ENCODE measurements at places on chromosomes 1 and 21. TPM values are rescaled to one million over a fixed set of nuclear protein-coding genes. Genes with fewer than 3 reads are reported as not detected.

DNA sequence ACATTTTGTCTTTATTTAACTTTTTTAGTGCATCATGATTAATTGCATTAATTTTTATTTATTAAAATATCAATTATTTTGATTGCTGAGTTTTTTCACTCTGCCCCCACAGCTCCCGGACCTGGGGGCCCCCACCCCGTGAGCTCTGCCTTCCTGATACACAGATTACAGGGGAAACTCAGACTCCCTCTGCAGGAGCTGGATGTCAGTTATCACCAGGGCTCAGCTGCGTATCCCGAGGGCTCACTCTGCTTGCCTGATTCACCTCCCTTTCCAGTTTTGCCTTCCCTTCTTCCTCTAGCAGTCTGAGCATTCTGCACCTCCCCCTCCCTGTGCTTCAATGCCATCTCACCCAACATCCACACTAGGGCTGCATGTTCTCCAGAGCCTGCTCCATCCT lies 98.2 kb downstream of the ATP1A1 start:
- DNase-seq = no peak

GRCh38 chr1:9890224-9890731 lies 19.8 kb downstream of the CTNNBIP1 start:
- DNase-seq = no peak

- no peak for DNase-seq
Observed at GRCh38 chr1:217472915-217473314, 158.0 kb downstream of the GPATCH2 start.

DNA sequence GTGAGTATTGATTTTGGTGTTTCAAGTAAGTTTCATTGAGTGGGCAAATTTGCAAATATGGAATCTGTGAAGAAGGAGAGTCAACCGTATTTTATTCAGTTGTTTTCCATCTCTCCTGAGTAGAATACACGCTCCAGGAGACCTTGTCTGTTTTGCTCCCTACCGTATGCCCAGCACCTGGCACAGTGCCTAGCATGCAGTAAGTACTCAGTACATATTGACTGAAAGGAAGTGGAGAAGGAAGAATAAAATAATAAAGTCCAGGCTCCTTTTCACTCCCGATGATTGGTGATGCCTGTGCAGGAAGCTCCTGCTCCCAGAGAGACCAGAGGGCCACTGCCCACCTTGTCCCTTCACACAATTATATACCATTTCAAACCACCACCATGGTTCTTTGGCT lies 59.4 kb upstream of the NEK2 start:
- no peak for DNase-seq

GRCh38 chr1:209673631-209674417 lies 1.4 kb upstream of the G0S2 start:
- DNase-seq = no peak

GRCh38 chr1:26574719-26575251 lies 45.2 kb downstream of the RPS6KA1 start:
- DNase-seq = no peak

DNA sequence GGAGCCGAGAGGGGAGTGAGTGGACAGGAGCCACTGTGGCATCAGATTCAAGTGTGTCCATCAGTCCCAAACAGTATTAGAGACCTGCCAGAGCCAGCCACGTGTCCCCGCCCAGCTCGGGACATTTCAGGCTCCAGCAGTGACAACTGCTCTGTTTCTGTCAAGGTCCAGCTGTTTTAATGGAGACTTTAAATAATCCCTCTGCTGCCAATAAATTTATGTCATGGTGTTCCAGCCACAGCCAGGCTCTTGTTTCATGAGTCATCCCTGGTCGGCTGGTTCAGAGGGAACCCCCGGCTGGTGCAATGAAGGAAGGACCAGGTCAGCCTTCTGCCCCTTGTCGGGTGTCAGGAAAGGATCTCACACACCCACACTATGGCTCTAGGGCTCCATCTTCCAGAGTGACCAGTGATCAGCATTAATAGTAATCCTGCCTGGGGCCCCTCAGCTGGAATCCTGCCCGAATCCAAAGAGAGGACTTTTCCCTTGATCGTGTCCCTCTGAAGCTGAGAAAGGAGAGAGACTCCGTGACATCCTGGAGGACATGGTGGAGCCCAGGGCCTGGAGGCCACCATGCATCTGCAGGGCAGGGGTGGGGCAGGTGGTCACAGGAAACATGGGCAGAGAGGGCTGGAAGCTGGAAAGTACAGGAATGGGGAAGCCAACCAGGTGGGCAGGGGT lies 197.3 kb downstream of the MATN1 start:
- peak; percentile 49 for DNase-seq

GRCh38 chr1:194225821-194226220 lies 1039.4 kb upstream of the B3GALT2 start:
- no peak for DNase-seq

DNA sequence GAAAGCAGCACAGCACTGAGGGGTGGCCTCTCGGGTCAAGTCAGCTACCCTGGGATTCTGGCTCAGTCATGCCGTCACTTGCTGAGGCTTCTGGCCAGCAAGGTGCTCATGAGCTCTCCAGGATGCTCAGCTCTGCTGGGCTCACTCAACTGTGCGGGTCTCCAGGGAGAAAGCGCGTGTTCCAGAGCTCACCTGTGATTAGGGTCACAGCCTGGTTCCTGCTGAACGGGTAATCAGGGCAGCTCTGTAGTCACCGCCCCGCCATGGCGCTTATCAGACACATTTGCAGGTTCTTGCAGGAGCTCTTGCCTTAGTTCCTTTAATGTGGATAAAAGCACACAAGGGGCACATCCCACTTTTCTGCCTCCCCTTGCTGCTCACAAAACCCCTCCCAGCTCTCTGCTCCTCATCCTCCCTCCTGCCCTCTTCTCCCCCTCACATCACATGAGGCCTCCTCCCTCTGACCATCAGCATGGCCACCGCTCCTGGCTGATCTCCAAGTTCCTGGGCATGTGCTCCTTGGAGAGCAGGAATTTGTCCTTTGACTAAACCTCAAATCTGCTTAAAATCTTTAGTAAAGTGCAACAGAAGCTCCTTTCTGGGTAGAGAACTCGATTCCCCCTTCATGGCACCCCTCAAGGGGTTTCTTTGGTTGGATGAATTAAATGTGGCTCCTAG lies 2.0 kb downstream of the PCP4 start:
- no peak for DNase-seq

- DNase-seq = no peak
Observed at GRCh38 chr1:36506276-36506920, 23.7 kb upstream of the CSF3R start.

DNA sequence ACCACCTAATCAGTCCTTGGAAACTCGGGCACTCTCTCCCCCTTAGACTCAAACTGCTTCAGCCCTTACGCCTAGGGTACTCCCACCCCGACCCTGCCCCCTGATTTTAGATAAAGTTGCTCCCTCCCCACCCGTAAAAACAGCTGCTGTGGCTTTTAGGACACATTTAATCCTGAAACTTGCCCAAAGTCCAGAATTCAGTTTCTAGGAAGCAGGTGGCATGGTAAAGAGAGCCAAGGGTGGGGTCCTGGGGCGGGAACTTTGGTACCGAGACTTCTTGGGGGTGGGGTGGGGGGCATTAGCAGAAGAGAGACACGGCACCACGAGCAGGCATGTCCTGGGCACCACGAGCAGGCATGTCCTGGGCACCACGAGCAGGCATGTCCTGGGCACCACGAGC lies 52.4 kb downstream of the CASZ1 start:
- no peak for DNase-seq

- no peak for DNase-seq
Observed at GRCh38 chr21:25506887-25507286, 100.4 kb downstream of the MRPL39 start.

- no peak for DNase-seq
Observed at GRCh38 chr1:9481048-9481447, 58.2 kb upstream of the SLC25A33 start.

- DNase-seq = peak; percentile 64
Observed at GRCh38 chr1:22452481-22452957, 868 bp downstream of the ZBTB40 start.

- DNase-seq = no peak
Observed at GRCh38 chr1:185676969-185677368, 57.2 kb upstream of the HMCN1 start.

GRCh38 chr1:180230791-180231505 lies 884 bp downstream of the LHX4 start:
- DNase-seq = no peak

- DNase-seq = no peak
Observed at GRCh38 chr21:39220150-39220549, 36.9 kb upstream of the PSMG1 start.

DNA sequence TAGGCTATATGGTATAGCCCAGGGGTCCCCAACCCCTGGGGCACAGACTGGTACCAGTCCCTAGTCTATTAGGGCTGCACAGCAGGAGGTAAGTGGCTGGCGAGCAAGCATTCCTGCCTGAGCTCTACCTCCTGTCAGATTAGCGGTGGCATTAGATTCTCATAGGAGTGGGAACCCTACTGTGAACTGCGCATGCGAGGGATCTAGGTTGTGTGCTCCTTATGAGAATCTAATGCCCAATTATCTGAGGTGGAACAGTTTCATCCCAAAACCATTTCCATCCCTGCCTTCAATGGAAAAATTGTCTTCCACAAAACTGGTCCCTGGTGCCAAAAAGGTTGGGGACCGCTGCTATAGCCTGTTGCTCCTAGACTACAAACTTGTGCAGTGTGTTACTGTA lies 22.8 kb upstream of the ZBTB8A start:
- DNase-seq = no peak

- DNase-seq = no peak
Observed at GRCh38 chr1:2457444-2457843, 18.6 kb upstream of the PLCH2 start.

GRCh38 chr1:27481994-27482620 lies 7.9 kb downstream of the WASF2 start:
- no peak for DNase-seq

GRCh38 chr21:40672602-40673001 lies 174.4 kb downstream of the DSCAM start:
- DNase-seq = no peak

DNA sequence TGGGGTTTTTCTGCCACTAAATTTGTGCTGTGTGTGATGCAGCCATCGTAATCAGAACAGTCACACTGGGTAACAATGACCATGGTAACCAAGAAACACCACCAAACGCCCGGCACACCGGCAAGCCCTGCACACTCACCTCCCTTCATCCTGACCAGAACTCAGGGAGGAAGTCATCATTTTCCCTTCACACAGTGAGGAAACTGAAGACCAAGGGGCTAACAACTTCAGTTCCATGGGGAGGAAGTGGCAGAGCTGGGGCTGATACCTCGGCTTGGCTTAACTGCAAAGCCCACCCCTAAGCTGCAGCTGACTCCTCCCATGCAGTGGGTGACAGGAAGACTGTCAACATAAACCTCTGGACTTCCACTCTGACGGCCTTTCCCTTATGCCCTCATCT lies 69.3 kb upstream of the BCAR3 start:
- DNase-seq = no peak

DNA sequence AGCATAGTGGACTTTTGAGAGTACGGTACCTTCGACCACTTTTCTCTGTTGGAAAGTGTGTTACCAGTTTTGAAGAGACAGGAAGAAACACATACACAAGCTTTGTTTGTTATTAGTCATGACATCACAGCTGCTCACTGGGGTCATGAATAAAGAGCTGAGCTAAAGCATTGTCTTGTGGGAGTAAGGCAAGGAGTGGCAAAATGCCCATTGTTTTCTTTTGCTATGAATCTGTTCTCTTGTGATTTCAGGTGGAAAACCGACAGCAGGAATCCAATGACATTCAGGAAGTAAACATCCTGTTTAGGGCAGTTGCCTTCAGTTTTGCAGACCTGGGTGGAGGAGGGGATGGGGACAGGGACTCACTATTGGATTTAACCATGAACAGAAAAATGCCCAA lies 66.2 kb downstream of the RGL1 start:
- no peak for DNase-seq

DNA sequence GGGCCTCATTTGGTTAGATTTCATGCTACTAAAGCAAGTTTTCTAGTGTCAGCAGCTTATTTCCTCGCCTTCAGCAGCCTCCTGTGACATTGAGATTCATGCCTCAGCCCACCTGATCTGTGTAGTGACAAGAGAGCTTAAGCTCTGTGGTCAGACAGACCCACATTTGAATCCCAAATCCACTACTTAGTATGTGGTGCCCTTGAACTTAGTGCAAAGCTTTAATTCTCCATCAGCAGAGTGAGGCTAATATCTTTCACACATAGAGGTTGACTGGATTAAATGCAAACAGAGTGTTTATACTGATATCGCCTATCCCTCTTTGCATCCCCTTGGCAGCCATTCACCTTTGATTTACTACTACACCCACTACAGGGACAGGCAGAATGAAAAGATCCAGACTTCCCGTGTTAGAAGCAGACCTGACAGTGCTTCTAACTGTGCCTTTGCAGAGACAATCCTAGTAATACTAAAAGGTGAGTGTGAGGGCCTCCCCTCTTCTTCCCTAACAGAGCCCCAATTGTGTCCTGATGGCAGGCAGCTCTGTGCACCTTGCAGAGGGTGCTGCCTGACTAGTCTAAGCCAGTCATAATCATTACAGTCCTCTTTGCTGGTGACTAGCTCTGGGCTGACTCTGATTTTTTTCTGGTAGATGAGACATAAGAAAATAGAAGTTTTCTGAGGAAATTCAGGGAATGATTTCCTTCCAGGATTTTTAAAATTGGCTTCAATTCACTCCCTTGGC lies 264.0 kb downstream of the CTH start:
- DNase-seq = no peak

CD247 gene
- 0.36 TPM for polyA plus RNA-seq

DNAJC28 gene
- polyA plus RNA-seq = 5.1 TPM

KRTAP19-1 gene
- polyA plus RNA-seq = not detected

UBXN10 gene
- 5.5 TPM for polyA plus RNA-seq

CFHR4 gene
- polyA plus RNA-seq = not detected

SETD4 gene
- 28.3 TPM for polyA plus RNA-seq

DENND2C gene
- polyA plus RNA-seq = 3.8 TPM

RAB3B gene
- 6.1 TPM for polyA plus RNA-seq

TINAGL1 gene
- polyA plus RNA-seq = 54.1 TPM

EFNA1 gene
- polyA plus RNA-seq = 60.4 TPM

ST6GALNAC5 gene
- 3.2 TPM for polyA plus RNA-seq

OPRD1 gene
- 0.33 TPM for polyA plus RNA-seq

RHOU gene
- polyA plus RNA-seq = 18.5 TPM
